ENCODE measurements at places on chromosomes 3 and 15.

- no peak for DNase-seq
Measured at GRCh38 chr3:194584866-194585265, 48.4 kb downstream of the TMEM44 start.

DNA sequence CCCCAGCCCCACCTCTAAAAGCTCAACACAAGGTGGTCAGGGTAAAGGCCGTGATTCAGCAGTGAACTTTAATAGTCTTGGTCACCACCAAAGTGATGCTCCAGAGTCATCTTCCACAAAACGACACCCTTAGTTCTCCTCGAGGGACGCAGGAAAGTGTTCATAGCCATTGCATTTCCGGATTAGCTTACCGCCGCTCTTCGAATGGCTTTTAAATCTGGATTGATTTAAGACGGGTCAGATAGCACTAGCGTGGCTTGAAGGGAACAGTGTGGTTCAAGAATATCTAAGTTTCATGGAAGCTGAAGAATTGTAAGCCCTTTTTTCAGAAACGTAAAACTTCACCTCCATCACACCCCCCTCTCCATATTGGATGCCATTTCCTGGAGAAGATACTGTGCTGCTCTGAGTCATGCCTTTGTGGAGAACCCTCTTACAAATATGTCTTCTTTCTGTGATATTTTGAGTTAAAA lies 829 bp downstream of the RNF7 start:
- peak; percentile 17 for DNase-seq

GRCh38 chr3:160103397-160103796 lies 114.8 kb downstream of the IL12A start:
- no peak for DNase-seq

GRCh38 chr3:15332405-15333098 lies at the start of gene SH3BP5:
Gene SH3BP5, minus strand, starts transcription at chr3:15332586. Its CDS starts 178 bp downstream, at chr3:15332408.
- DNase-seq = peak; percentile 57

DNA sequence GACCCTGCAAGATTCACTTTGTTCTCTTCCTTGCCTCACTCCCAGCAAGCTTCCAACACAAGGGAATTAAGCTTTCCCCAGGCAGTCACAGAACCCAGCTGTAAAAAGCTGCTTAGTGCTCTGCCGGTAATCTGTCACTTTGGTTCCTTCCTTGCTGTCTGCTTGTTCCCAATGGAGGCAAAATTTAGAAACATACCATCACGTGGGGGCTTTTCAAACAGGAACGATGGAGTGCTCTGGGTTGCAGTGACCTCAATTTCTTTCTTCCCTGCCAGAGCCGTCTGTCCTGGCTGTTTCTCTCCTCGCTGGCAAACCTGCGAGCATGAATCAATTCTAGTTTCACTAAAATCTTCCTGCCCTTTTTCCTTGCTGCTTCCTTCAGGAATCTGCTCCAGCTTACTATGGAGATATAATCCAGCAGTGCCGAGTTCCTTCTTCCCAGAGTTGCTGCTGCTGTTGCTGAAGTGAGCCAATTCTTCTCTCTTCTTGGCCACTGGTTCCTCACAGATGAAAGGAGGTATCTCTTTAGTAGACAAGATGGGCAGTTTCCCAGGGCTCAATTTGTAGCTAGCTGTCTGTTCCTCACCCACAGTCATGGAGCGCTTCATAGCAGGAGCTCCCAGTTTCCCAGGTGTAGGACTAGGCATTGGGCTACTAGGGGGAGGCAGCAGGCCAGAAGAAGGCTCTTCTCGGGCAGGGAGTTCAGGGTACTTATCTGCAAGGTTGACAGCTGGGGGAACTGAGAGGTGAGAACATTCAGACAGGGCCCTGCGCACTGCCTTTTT lies 88.1 kb downstream of the DHX30 start:
- peak; percentile 26 for DNase-seq

DNA sequence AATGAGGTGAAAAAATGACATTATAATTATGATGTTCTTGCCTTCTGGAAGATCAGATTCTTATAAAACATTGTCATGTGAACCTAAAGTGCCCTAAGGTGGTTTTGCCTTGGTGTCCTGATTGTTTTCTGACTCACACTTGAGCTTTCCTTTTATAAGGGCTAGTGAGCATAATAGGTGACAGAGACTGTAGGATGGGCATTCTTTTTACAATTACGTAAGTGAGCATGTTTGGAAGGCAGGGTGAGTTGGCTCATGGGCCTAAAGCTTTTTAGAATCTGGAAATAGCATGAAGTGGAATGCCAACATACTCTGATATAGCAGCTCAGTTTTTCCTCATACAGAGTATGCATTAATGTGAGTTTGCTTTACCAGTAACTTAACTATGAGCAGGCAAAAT lies 41.2 kb downstream of the CRYBG3 start:
- DNase-seq = no peak

DNA sequence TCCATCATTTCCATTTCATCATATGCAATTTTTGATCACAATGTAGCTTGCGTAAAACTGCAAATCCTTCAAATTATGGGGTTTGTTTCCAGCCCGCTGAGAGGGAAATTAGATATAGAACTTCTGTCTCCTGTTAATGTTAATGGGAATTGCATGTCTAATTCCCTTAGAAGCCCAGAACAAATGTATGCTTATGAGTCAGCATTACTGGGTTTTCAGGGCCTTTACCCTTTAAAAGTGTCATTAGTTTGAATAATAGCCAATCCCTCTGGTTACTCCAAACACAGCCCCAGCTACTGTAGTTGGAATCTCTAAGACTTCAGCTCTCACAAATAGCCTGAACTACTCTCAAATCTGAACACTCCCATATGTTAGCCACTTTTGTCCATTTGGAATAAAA lies 439.4 kb downstream of the C3orf38 start:
- DNase-seq = no peak

- no peak for DNase-seq
Measured at GRCh38 chr3:35785234-35785888, 146.0 kb downstream of the ARPP21 start.

DNA sequence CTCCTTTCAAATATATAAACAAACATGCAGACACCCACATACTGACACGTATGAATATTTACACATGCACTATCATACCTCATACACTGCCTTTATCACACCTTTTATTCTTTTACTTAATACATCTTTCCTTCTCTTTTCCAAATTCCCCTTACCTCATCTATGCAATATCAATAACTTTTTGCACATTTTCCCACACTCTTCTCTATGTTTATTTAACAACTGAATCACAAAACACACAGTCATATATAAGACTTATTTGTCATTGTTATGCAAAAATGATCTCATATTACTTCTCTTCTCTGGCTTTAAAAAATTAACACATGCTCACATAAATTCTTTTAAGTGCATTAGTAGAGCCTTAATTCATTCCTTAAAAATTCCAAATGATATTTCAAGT lies 461.4 kb downstream of the DIPK2A start:
- no peak for DNase-seq

- DNase-seq = no peak
Measured at GRCh38 chr3:123799544-123800361, 84.4 kb downstream of the MYLK start.

DNA sequence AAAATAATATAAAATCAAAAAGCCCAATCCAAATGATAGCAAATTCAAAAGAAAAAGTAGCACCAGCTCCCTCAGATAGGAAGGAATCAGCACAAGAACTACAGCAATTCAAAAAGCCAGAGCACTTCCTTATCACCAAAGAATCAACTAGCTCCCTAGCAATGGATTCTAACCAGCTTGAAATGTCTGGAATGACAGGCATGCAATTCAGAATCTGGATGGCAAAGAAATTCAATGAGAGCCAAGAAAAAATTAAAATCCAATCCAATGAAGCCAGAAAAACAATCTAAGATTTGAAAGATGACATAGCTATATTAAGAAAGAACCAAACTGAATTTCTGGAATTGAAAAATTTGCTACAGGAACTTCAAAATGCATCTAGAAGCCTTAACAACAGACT lies 1334.4 kb upstream of the ALCAM start:
- DNase-seq = no peak

DNA sequence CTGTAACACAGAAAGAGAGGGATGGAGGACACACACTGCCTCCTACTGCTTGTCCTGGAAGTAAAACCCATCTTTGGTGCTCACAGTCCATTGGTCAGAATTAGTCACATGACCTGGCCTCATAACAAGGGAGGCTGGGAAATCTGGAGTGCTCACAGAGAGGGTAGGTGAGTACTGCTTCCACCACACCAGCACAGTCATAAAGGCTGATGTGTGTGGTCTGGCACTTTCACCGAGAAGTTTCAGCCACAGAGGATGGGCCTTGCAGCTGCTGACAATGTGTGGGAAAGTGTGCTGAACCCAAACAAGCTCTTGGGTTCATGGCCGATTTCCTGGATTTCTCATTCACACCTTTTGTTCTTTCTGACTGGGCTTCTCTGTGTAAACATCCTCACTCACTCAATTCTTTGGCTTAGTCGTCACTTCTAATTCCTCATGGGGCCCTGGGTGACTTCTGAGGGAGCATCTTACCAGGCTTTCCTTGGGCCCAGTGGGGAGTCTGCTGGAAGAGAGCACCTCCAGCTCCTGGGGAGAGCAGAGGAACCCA lies 100.7 kb downstream of the ASB7 start:
- no peak for DNase-seq

DNA sequence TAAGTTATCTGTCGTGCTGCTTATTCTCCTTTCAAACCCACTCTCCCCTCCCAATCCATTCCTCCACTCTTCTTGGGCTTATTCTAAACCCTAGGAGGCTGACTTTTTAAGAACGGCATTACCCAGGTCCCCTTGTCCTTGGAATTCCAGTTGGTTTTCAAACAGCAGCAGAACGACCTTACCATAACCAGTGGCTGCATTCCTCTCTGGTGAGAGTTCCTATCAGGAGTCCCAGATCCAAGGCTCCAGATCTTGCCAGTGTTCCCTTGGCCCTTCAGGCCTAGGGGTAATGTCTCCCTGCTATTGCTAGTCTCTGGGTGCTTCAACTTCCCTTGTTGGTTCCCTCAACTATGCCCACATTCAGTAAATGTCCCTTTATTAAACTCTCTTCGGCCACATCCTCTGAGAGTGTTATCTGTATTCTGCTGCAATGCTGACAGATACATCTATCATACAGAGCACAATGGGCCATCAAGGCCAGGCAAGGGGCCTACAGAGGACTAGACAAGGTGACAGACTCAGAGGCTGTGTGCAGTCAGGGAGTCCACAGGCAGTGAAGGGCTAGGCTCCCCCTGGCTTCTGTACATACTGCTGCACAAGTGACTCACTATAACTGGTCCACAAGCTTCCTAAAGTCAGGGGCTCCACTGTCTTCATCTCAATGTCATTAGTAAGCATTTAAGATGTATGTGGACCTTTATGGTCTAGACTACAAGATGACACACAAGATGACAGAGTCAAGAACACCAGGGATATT lies 10.1 kb downstream of the LYSMD2 start:
- no peak for DNase-seq

DNA sequence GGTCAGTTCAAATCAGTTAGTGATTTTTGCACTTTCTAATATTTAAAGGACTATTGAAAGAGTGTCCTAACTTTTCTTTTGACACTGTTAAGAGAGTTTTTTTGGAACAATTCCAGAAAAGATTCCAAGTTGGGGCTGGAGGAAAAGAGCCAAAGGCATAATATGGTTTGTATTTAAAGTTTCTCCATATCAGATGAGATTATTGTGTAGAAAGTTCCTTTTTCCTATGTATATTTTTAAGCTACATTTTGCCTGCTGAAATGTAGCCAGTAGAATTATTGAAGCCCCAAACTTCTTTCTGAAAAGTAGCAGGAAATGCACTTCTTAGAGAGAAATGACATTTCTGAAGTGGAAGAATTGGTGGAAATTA lies 136.5 kb upstream of the TSC22D2 start:
- DNase-seq = no peak

- DNase-seq = no peak
Measured at GRCh38 chr3:43104660-43105595, 951 bp downstream of the POMGNT2 start.

DNA sequence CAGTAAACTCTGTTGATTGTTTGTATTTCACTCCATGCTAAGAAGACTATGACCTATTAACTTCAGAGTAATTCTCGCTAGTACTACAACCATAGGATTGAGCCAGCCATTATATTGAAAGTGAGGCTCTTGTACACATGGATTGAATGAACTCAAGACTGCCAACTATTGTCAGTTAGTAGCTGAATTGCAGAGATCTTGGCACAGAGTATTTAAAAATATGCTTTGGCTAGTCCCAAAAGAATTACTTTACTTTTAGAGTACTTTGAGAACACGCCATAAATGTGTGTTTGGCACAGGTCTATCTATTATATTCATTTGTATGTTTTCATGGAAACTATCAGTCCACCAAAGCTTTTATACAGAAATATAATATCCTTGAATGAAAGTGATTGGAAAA lies 226.7 kb upstream of the DCBLD2 start:
- no peak for DNase-seq

GRCh38 chr3:155076888-155077287 lies 3.2 kb upstream of the MME start:
- DNase-seq = no peak

- DNase-seq = no peak
Measured at GRCh38 chr3:144948711-144949110, 977.1 kb downstream of the DIPK2A start.

DNA sequence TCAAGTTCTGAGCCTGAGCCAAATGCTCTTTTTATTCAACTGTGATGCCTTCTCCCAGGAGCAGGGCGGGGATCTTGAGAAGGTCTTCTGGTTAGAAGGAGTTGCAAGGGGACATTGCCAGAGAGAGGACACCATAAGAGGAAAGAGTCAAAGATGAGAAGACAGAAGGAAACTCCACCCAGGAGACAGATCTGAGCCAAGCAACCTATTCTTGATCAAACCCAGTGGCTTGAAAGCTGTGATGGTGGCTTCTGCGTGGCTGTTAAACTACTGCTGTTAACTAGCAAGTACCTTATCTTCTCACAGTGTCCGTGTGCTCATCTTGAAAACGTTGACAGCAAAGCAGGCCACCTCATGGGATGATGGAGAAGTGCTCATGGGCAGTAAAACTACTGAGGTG lies 19.8 kb upstream of the AGBL1 start:
- DNase-seq = no peak
